ENCODE measurements at places on chromosomes 4 and X. TPM values are rescaled to one million over a fixed set of nuclear protein-coding genes. Genes with fewer than 3 reads are reported as not detected.

Gene SHOX
- total RNA-seq = not detected

Gene FAM184B
- 0.16 TPM for total RNA-seq

Gene LNX1
- 23.8 TPM for total RNA-seq

Gene ITM2A
- 13.8 TPM for total RNA-seq

Gene CYP4V2
- 3.8 TPM for total RNA-seq

Gene RTL3
- not detected for total RNA-seq

Gene GAGE2A
- total RNA-seq = not detected

Gene ASB9
- 1.8 TPM for total RNA-seq

- ATAC-seq = no peak
Measured at GRCh38 chrX:124229374-124229773, 103.1 kb upstream of the TEX13D start.

DNA sequence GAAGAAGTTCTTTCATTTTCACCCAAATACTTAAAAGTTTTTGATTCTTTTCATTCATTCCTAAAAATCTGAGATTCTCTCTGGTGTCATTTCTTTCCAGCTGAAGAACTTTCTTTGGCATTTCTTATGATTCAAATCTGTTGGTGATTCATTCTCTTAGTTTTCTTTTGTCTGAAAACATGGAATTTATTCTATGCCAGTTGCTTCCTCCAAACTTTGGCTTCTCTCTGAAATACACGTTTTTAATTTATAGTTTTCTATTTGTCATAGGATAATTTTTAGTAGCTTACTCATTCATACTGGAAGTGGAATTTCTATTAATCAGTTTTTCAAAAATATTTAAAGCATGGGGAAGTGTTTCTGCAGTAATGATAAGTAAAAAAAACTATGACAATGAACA lies 1012.0 kb downstream of the RPA4 start:
- ATAC-seq = no peak

DNA sequence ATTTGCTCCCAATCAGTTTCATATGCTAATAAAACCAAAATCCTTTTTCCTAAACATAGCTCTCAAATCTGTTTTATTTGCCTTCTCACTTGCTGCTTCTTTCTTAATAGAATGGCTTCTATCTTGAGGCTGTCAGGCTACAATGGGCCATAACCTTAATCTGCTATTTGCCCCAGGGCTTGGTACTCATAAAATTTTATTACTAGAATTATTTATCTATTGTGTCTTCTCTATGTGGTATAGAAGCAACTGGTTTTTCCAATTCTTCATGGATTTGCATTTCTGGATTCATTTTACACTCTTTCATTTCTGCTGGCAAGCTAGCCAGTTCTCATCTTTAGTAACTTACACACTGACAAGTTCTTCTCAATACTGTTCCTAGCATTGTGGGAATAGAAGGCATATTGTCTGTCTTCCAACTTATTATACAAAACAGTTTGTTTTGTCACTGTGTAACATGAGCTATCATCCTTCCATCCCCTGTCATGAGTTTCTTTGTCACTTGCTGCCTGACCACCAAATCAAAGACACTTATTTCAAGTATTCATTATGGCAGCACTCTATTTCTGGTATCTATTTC lies 96.6 kb upstream of the KCNIP4 start:
- ATAC-seq = no peak

DNA sequence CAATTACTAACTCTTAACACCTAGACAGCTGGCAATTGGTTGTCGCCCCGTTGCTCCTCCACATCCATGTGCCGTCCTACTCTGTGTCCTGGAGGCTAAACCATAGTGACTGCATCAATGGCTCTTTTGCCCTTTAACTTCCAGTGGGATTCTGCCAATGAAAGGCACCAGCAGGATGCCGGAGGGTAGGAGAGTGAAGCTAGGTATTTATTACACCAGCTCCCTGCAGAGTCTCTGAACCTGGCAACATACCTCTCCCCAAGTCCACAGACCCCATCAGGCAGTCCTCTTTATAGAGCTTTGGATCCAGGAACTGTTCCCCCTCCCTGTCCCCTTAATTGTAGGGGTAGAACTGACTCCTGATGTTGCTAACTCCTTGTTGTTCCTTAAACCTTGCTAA lies 426.8 kb downstream of the HNRNPD start:
- no peak for ATAC-seq

DNA sequence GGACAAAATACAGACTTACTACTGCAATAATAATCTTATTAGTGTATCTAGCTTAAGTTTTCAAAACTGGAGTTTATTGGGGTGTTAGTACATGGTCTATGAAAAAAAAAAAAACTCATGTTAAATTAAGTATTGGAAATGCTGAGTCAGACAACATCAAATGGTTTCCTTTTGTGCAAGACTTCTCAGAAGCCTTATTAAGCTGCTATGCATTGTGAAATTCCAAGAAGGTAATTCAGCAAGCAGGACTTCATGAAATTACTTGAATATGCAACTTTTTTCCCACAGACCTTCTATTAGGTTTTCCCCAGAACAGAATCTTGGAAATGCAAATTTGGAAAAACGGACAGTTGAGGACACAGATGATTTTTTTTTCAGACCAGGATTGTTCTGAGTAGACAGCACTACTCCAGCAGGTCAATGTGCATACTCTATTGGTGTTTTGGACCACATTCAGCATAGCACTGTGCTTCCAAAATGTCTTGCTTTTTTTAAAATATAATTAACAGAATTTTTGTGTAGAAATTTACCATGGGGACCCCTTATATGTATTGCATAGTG lies 568.8 kb upstream of the TENM3 start:
- peak; percentile 41 for ATAC-seq

DNA sequence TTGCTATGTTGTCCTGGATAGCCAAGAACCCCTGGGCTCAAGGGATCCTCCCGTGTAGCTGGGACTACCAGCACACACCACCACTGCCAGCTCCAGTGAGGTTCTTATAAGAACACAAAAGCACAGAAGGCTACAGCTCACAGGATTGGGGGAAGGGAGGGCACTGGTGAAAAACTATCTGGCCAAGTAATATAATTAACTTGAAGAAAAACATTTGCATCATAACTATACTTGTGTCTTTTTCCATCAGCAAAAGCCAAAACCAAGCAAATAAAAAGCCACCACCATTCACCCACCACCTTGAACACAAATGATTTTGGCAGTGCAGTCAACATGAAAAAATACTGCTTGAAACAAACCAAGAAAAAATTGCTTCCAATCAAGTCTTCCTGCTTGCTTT lies 188.2 kb downstream of the MAML3 start:
- no peak for ATAC-seq

DNA sequence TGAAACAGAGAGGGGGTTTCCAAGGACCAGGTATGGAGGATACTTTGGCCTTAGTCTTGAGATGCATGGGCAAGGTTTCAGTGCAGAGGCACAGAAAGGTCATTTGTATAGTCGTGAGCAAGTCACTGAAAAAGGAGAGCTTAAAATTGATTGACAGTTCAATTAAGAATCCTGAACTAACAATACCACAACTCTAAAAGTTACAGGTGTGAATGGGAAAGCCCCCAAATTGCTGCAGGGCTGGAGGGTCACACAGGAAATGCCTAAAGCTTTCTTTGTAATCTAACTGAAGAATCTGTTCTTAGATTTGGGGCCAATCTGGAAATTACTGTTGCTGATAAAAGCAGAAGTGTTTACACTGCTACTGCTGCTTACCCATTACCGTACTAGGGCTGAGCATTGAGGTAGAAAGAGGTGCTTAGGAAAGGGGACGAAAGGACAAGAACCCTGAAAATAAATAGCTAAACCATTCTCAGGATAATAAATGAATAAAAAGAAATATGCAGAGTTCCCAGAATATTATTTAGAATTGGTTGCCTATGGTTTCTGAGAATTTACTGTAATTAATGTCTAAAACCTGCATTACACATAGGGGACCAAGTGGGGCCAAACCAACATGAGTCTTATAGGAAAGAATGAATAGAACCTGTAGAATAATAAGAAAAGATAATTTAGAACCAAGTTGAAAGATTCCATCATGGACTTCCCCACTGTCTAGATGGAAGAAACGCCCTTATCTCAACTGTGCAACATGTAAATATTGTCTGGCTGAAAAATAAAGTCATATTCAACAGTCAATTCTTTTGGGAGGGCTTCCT lies 91.9 kb upstream of the PPP1R2C start:
- ATAC-seq = no peak

- no peak for ATAC-seq
Measured at GRCh38 chr4:2361366-2362265, 56.8 kb downstream of the ZFYVE28 start.

DNA sequence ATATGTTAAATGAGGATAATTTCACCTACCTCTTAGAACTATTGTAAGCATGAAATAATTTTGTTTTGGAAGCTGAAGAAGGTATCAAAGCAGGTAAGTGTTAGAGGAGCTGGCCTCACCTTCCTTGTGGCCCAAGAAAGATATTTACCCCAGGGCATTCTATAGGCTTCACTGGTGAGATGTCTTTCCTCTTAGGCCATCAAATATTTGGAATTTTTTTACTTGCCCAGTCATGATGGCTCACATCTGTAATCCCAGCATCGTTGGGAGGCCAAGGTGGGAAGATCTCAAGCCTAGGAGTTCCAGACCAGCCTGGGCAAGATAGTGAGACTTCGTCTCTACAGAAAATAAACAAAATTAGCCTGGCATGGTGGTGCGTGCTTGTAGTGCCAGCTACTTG lies 6.1 kb upstream of the SMS start:
- ATAC-seq = no peak

GRCh38 chr4:121071640-121072223 lies 603 bp downstream of the NDNF start:
- no peak for ATAC-seq

DNA sequence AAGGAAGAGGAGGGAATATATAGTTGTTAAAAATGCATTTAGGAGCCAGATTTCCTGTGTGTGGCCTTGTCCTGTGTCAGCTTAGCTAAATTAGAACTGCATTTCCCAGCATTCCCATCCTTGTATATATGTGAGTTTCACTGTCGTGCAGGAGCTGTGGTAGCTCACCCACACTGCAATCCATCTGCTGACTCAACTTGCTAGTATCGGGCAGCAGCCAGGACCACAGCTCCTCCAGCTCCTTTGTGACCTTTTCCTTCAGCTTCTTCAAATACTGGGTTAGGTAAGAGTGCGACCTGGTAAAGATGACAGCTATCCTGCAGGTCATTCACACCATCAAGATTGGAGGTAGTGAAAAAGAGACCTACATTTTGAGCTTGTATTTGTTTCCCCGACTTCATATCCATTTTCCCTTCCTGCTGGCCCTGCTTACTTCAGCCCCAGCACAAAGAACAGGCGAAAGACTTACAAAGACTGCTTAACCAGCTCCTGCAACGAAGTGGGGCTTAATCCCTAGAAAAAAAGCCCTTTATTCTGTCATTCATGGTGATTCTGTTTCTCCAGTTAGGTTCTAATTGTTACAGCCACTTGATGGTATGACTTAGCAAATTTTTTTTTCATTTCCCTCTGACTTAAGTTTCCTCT lies 11.4 kb downstream of the ASIC5 start:
- ATAC-seq = no peak

DNA sequence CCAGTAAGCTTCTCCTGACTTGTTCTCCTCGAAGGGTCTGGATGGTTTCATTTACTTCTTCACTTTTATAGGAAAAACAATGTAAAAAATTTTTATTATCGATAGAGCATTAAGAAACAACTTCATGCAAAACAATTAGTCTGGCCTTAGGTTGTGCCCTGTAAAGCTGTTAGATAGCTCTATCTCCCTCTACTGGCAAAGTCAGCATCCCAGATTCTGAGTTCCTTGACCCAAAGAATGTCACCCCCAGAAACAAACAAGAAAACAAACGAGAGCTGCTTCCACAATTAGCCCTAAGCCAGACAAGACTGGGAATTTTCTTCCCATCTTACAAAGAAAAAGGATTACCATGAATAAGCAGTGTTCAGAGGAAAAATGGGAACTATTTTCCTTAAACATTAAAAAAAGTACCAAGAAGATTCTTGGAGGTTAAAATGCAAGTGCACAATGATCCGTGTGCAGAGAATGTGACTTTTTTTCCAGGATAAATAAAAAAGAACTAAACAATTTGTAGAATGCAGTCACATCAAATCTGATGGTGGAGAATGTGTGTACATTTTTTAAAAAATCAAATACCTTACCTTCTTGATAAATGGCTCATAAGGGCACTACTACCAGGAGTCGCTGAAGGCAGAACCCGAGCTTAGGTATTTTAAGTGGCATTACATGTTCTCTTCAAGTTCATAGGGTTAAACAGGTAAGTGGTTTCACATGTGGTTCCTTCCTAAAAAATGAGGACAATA lies 293.2 kb downstream of the FBXO8 start:
- no peak for ATAC-seq

- peak; percentile 45 for ATAC-seq
Measured at GRCh38 chrX:27575565-27575964, 14.6 kb upstream of the DCAF8L2 start.

DNA sequence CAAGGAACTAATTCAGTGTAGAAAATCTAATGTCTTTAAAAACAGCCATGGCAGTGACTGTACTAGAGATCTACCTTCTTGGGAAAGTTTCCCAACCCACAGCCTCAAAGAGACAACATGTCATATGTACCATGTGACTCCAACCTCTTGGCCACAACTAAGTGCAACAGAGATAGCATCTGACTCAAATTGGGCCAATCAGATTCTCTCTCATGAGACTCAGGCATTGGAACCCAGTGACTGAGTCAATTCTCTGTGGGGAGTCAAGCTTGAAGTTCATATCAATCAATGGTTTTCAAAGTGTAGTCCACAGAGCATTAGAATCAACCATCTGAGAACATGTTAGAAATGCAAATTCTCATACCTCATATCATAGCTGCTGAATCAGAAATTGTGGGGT lies 123.3 kb downstream of the MBNL3 start:
- no peak for ATAC-seq

- peak; percentile 79 for ATAC-seq
Measured at GRCh38 chr4:111937368-111937767, 207.9 kb upstream of the FAM241A start.

DNA sequence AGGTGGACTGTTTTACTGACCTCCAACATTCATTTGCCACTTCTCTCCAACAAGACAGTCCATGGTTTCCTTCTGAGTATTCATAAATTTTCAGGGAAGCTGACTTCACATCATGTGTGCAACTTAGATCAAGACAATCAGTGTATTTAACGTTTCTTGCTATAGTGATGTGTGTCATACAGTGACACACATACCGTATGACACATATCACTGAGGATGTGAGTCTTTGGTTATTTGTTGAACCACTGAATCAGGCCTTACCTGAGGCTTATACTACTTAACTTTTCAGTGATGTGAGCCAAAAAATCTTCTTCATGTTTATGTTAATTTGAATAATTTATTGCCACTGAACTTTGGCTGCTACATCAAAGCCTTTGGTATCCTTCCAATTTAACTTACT lies 166.8 kb downstream of the BMPR1B start:
- peak; percentile 80 for ATAC-seq

DNA sequence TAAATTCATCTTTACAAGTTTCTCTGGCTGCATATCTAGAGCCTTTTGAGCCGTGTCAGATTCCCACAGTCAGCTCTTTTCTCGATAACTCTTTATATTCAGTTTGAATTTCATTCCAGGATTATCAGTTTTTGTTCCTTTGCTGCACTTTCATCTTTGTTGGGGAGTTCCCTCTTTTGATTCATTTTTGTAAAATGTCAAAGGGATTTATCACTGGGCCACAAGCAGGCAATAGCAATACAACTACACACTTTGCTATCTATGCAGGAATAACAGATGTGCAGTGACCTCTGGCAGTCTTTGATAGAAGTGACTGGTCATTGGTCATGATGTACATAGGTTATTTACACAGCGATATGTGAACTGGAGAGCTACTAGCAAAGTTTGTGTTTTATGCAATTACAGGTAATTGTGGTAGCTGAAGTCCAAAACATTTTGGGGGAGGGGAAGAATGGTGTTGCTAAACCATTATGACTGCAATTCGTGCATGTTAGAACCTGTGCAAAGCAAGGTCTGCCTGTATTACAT lies 43.8 kb downstream of the HPGDS start:
- ATAC-seq = no peak

All from esophagus mucosa (tissue), 1 donor.